ENCODE measurements at places on chromosomes 4 and X. TPM values are rescaled to one million over a fixed set of nuclear protein-coding genes. Genes with fewer than 3 reads are reported as not detected.

- no peak for DNase-seq
Measured at GRCh38 chr4:94676970-94677369, 80.8 kb upstream of the BMPR1B start.

GRCh38 chr4:88341227-88342192, 37.1 kb upstream of the HERC6 start:
- no peak for DNase-seq

- no peak for DNase-seq
Measured at GRCh38 chr4:23166919-23167318, 474.2 kb downstream of the GBA3 start.

- DNase-seq = no peak
Measured at GRCh38 chrX:129996120-129996519, 13.7 kb downstream of the BCORL1 start.

DNA sequence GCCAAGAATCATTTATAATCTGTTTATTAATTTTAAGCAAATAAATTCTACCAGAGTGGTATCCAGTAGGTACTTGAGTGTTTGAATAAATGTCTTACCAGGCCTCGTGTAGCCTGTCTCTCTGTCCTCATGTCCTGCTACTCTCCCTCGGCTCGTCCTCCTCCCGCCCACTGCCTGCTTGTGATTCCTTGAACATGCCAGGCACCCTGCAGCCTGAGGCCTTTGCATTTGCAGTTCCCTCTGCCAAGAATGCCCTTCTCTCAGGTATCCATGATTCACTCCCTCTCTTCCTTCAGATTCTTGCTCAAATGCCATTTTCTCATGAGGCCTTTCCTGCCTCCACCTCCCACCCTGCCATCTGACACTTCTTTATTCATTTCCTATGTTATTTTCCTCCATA, 209.7 kb upstream of the PRPS2 start:
- no peak for DNase-seq

DNA sequence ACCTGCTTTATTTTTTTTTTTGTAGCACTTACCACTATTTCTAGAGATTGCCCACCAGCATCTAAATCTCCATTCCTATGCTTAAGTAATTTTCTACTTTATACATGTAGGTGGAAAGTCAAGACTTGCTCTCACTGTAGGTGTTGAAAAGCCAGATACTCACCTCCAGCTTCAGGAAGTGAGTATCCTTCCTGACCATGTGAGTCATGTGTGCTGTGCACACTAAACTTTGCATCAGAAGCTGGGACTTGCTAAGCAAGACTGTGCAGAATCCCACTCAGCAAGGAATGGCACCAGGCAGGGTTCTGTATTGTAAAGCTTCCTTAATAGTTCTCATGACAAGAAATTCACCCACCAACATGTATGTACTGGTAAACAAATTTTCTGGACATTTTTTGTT, 151.8 kb downstream of the POU4F2 start:
- no peak for DNase-seq

Gene HDX
- 0.10 TPM for polyA plus RNA-seq

Gene ATP6AP1
- polyA plus RNA-seq = 84.7 TPM

Gene MAOA
- not detected for polyA plus RNA-seq

Gene HTN1
- polyA plus RNA-seq = not detected

All from naive thymus-derived CD8-positive, alpha-beta T cell (primary cell).